Left lung (tissue), 14 donors: ENCODE measurements at places on chromosomes 12 and 14. TPM values are rescaled to one million over a fixed set of nuclear protein-coding genes. Genes with fewer than 3 reads are reported as not detected.

GRCh38 chr12:112381406-112381882 is 787 bp downstream of the HECTD4 start:
- peak; percentile 25 for DNase-seq
- peaks cover 30% of the 10 kb centered on the region for H3K4me1 ChIP-seq
- H3K4me3 ChIP-seq: peak overlapping the region; percentile 87
- H3K27ac ChIP-seq: peak overlapping the region; percentile 83
- no peaks in the 10 kb centered on the region for H3K36me3 ChIP-seq

The CHGA gene
- 0.12 TPM for total RNA-seq

GRCh38 chr14:105485739-105486162 is 935 bp upstream of the CRIP1 start:
- no peaks in the 10 kb centered on the region for H3K27me3 ChIP-seq
- H3K4me3 ChIP-seq: no peak overlapping the region
- peak overlapping the region; percentile 97 for H3K27ac ChIP-seq
- H3K36me3 ChIP-seq: no peaks in the 10 kb centered on the region
- no peak for DNase-seq

The DHRS2 gene
- 0.55 TPM for total RNA-seq

DNA sequence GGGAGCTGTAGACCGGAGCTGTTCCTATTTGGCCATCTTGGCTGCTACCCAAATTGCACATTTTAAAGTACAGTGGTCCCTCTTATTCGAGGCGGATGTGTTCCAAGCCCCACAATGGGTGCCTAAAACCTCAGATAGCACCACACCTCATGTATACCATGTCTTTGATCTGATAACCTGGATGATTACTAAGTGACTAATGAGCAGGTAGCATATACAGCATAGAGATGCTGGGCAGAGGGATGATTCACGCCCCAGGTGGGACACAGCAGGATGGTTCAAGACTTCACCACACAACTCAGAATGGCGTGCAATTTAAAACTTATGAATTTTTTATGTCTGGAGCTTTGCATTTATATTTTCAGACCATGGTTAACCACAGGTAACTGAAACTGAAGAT is 255.0 kb downstream of the AKAP6 start:
- H3K36me3 ChIP-seq: no peaks in the 10 kb centered on the region
- H3K4me1 ChIP-seq: no peaks in the 10 kb centered on the region
- H3K27me3 ChIP-seq: no peaks in the 10 kb centered on the region
- no peak overlapping the region for H3K4me3 ChIP-seq

GRCh38 chr12:130969223-130969622 is 15.5 kb downstream of the ADGRD1 start:
- no peak for DNase-seq
- no peaks in the 10 kb centered on the region for H3K27me3 ChIP-seq
- H3K4me3 ChIP-seq: no peak overlapping the region
- H3K4me1 ChIP-seq: peaks cover 23% of the 10 kb centered on the region

DNA sequence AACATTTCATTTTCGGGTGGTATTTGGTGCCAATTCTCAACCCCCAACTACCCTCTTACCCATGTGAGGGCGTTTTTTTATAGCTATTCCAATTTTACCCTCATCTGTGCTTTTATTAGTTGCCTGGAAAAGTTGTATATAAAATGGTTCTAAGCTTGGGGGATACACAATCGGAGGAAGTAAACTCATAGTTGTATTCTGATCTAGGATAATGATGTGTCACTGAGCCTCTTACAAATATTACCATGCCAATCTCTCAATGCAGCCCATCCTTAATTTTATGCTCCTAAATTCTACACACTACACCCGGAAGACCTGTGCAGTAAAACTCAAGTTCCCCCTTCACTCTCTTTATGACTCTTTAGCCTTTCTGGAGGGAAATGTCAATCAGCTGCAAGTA is 1206.5 kb upstream of the FLRT2 start:
- H3K36me3 ChIP-seq: no peaks in the 10 kb centered on the region
- no peak for DNase-seq

- no peaks in the 10 kb centered on the region for H3K27me3 ChIP-seq
These were observed at the start of gene TESPA1 for GRCh38 chr12:54984658-54985376. Gene TESPA1, minus strand, starts transcription at chr12:54984762. Its CDS starts 10,200 bp downstream, at chr12:54974562.

GRCh38 chr14:61462566-61463193 is 141.3 kb downstream of the PRKCH start:
- peak overlapping the region; percentile 13 for H3K27ac ChIP-seq
- no peak for DNase-seq
- H3K4me3 ChIP-seq: no peak overlapping the region
- H3K27me3 ChIP-seq: no peaks in the 10 kb centered on the region

GRCh38 chr14:80770114-80770908 is 171.2 kb downstream of the CEP128 start:
- DNase-seq: no peak
- no peaks in the 10 kb centered on the region for H3K4me1 ChIP-seq
